ENCODE measurements at places on chromosomes 2 and 18.

- no peak for DNase-seq
These were observed 35.2 kb downstream of the ST3GAL5 start for GRCh38 chr2:85853499-85854165.

- no peak for DNase-seq
These were observed 8.8 kb downstream of the PPM1G start for GRCh38 chr2:27400348-27401135.

DNA sequence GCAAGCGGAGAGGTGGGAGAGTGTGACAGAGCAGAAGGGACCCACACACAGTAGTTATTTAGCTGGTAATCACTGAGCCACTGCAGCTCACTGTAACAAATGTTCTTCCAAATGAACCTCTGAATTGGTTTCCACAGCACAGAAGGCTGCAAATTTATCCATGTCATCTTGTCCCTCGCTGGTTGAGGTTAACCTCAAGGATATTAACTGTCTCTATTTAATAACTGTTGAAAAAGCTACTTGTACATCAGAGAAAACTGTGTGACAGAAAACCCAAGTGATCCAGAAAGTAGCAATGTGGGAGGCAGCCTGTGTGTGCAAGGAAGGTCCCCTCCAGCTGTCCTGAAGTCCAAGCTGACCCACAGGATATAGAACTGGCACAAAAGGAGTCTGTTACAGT lies 153.6 kb downstream of the DSEL start:
- DNase-seq, result no peak

DNA sequence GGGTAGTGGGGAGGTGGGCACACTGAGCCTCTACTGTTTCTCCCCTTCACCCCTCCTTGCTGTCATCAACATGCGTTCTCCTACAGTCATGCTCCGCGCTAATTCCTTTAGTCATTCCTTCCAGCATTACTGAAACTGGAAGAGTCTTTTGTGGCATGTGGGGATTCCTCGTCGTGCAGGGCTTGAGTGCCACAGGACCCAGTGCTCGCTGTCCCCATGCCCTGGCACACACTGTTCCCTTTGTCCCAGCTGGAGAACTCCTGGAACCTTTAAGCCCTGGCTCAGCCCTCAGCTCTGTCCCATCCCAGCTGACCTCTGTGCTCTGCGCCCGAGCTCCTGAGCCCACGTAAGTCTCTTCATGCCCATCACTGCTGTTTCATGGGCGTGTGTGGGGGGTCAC lies 42.1 kb downstream of the ODC1 start:
- no peak for DNase-seq

DNA sequence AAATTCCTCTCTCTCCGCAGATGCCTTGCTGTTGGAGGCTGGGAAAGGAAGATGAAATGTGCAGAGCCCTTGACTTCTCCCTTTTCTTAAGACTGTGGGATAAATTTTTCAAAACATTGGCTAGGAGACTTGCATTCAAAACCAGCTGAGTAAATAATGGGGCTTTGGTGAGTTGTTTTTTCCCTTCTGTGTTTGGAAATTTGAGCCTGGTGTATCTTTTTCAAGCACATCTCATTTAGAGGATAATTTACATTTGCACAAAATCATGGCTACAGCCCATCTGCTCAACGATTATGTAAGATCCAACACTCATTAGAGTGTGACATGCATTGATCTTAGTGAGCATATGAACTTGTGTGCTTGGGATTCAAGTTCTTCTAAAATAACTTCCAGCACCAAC lies 112.1 kb upstream of the ATP8B1 start:
- no peak for DNase-seq

- DNase-seq, result no peak
These were observed 108.5 kb upstream of the CYRIA start for GRCh38 chr2:16774091-16774490.

DNA sequence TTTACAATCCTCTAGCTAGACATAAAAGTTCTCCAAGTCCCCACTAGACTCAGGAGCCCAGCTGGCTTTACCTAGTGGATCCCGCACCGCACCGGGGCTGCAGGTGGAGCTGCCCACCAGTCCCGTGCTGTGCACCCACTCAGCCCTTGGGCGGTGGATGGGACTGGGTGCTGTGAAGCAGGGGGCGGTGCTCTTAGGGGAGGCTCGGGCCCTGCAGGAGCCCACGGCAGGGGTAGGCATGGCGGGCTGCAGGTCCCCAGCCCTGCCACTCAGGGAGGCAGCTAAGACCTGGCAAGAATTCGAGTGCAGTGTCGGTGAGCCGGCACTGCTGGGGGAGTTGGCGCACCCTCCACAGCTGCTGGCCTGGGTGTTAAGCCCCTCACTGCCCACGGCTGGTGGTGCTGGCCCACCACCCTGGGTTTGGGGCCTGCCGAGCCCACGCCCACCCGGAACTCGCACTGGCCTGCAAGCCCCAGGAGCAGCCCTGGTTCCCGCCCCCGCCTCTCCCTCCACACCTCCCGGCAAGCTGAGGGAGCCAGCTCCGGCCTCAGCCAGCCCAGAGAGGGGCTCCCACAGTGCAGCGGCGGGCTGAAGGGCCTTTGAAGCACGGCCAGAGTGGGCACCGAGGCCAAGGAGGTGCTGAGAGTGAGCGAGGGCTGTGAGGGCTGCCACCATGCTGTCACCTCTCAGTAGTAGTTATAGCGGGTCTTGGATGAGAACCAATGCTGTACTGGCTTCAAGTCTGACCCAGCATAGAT lies 255.2 kb downstream of the CDH7 start:
- no peak for DNase-seq

- DNase-seq, result no peak
These were observed 82.2 kb downstream of the MSH2 start for GRCh38 chr2:47485177-47485576.

DNA sequence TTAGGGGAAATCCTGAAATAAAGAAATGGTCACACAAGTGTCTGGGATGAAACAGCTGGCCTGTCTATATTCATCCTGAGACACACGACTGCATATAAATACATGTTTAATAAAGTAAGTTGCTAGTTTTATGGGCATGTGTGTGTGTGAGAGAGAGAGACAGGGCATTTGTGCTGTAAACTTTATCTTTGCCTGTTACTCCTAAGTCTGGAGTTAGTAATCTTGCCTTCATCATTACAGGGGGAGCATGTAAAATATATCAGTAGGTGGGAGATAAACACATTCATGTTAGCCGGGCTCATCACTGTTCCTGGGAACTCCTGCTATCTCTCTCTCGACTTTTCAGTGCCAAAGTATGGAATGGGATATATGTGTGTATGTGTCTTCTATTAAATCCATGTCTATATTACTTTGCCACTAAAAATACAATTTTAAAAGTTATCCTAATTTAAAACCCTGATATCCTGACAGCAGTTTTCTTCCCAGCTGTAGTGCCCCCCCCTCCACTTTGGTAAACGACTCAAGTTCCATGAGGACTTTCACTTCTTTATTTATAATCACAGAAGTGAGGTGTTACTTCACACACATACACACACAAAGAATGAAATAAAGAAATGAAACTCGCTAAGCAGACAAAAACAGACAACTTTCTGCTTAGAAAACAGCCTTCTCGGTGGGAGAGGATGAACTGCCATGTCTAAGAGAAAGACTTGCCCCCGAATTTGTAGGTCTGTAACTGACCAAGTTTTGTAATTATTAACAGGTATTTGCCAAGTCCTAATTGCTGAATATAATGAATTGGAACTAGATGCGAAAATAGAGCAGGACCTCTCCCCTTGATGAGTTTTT lies 947 bp downstream of the ZEB2 start:
- DNase-seq, result no peak

DNA sequence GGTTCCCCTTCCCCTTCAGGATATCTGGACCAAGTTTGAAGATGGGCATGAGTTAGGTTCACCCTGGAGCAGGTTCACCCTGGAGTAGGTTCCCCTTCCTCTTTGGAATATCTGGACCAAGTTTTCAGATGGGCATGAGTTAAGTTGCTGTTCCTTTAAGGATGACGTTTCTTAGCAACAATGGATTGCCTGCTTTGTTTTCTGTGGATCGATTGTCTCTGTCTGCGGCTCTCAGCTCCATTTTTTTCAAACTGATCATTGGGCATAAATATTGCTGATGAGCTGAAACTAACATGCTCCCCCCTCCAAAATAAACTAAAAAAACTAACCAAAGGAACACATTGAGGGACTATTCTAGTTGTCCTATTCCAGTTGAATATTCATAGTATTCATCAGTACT lies 149.5 kb downstream of the SPP2 start:
- DNase-seq, result no peak

- no peak for DNase-seq
These were observed 123.7 kb downstream of the ALPK2 start for GRCh38 chr18:58505181-58505580.

- DNase-seq, result no peak
These were observed 77.7 kb downstream of the THADA start for GRCh38 chr2:43518181-43518580.

DNA sequence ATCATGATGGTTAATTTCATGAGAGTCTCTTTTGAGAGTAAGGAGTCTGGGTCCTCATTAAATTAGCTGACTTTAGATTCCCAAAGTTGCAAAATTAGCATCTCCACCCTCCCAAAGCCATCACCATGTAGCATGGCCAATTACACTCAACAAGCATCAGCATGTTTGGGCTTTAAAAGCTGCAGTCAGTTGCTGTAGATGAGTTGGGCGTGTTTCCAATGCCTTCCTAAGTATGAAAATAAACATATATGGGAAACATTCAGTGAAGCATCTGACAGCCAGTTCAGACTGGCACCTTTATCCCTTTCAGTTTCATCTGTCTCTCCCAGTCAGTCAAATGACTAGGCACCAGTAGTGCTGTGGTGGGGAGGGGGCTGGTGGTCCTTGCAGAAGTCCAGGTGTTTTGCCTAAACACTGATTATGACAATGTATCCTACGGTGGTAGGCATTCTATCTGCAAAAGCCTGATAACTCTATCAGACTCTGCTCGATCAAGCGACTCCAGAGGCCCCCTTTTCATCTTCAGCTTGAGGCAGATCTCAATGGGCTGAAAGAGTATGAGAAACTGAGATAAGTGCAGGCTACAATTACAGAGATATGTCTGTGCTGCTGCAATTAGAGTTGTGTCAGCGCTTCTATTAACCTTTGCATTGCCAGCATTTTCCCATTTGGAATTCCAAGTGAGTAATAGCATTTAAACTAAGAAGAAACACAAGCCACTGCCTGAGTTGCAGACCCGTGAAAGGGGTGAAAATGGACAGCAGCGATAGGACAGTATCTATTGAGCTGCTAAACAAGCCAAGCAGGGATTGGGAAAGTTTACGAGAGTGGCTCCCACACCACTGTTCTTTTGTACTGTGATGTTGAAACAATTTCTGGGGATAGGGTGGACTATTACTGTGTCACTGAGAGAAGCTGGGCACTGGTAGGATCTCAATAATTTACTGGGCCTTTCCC lies 67.3 kb upstream of the SPOPL start:
- no peak for DNase-seq

DNA sequence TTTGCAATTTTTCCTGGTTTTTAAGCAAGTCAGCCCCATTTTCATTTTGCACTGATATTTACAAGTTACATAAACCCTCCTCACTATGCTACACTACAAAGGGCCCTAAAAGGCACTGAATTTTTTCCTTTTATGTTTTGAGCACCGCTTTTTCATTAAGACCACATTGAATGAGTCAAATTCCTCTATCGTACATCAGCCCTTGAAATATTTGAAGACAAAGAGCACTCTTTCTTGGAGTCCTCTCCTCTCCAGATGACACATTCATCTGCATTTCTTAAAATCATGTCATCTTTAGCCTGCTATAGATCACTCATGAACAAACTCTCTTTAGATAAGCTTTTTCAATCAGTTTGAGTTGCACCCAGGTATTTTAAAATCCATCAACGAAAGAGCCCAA lies 306.6 kb upstream of the SOX11 start:
- no peak for DNase-seq

DNA sequence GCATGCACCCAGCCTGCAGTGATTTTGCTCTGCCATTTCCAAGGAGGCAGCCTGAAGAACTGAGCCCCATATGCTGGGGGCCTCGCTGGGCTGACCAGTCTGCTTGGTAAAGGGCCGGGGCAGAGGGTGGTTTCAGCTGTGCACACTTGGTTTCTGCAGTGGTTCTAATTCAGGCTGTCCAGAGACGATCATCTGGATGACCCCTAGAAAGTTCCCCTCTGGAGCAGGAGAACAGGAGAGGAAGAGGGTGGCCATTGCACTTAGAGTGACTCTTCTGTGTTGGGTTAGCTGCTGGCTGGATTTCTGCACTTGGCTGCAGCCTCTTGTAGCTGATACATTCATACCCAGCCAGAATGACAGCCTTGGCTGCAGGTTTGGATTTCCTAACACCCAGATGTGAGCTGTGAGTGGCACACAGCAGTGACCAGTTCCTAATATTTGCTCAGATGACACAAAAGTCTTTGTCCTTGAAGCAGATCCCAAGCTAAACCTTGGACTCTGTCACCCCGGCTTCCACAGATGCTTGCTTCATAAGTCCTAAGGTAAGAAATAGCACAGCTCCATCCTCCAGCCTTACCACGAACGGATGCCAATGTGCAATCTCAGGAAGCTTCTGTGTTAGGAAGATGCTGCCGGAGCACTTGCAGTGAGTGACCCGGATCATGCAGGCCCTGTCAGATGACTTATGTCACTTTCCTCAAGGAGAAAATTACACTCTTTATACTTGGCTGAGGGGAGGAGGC lies 105.6 kb downstream of the HNRNPLL start:
- no peak for DNase-seq

DNA sequence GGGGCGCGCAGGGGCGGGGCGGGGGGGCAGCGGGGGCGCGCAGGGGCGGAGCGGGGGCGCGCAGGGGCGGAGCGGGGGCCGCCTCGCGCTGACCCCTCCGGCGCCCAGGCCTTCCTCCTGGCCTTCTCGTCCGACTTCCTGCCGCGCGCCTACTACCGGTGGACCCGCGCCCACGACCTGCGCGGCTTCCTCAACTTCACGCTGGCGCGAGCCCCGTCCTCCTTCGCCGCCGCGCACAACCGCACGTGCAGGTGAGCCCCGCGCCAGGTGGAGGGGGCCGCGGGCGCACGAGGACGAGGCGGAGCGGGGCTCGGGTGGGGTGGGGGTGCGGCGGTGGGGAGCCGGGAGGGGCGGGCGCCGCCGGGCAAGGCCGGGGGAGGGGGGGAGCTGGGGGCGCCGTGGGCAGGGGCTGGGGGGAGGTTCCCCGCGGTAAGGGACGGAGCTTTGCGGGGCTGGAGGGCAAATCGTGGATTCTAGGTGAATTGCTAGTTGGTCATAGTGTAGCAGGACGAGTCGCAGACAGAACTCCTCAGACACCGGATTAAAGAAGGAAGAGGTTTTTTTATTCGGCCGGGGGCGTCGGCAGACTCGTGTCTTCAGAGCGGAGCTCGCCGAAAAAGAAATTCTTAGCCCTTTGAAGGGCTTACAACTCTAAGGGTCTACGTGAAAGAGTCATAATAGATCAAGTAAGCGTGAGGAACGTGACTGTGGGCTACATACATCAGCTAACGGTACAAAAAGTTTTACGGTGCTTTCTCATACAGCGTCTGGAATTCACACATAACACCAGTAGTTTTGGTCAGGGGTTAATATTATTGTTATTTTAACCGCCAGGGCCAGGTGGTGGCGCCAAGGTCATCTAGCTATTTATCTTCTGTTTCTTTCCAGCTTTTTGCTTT lies 29.9 kb downstream of the ANO7 start:
- no peak for DNase-seq

GRCh38 chr2:159904959-159905305 lies 106.9 kb upstream of the CD302 start:
- DNase-seq, result peak; percentile 71

- DNase-seq, result no peak
These were observed 64.2 kb upstream of the GREB1L start for GRCh38 chr18:21177822-21178221.

Data from tibial artery (tissue), 4 donors.